NCI-H2029 treated with DMSO at 0.1 percent for 48 hours (cell line): ENCODE measurements at places on chromosomes 5 and 9.

DNA sequence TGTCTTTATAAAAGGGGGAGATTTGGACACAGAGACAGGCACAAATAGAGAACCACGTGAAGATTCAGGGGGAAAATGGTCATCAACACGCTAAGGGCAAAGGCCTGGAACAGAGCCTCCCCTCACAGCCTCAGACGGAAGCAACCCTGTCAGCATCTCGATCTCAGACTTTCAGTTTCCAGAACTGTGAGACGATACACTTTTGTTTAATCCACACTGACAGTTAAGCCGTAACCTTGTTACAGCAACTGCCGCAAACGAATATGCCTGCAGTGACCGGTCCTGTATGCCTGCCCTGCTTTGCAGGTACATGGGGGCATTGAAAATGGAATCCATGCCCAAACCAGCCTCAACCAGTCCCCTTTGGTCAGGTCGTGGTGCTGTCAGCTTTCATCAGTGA, 139.5 kb downstream of the ATPSCKMT start:
- no peak for DNase-seq

GRCh38 chr5:131532031-131532640, 102.9 kb downstream of the RAPGEF6 start:
- peak; percentile 53 for DNase-seq

DNA sequence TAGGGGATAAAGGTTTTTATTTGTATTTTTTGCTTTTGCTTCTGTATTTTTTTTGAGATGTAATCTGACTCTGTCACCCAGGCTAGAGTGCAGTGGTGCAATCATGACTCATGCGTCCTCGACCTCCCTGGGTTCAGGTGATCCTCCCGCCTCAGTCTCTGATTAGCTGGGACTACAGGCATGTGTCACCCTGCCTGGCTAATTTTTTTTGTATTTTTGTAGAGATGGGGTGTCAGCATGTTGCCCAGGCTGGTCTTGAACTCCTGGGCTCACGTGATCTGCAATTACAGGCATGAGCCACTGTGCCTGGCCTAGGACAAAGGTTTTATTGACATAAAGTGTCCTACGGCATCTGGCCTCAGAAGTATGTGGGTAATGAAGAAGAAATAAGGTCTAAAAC, 297.1 kb upstream of the C9orf72 start:
- no peak for DNase-seq

DNA sequence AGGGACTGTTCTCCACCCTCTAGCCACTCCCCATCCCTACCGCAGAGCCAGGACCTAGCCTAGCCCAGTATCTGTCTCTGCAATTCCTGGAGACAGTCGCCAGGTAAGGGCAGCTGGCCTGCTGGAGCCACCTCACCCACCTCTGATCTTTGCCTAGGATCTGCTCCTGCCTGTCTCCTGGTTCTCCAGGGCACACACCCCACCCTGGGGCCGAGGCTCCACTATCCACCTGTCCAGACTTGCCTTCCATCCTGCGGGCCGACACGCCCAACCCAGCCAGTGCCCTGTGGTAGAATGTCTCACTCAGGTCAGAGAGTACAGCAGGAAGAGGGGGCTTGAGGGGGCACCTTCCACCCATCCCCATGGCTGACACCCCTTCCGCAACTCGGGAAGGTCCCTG, 15.7 kb upstream of the AQP7 start:
- no peak for DNase-seq

DNA sequence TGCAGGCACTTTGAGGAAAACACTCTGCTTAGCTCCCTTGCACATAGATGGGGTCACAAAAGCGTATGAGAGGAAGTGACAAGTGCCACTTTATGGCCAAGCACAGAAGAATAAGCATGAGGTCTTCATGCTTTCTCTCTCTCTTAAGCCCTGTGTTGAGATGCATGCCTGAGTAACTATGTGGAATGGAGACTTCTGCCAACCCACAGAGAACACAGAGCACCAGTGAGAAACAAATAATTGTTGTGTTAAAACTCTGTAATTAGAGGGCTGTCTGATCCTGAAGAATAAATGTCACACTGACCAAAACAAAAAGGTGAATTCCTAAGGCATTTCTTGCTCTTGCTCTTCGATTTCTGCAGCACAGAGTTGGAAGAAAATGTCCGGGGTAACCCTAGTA, 488.5 kb downstream of the CTNND2 start:
- DNase-seq = no peak

- no peak for DNase-seq
Measured at GRCh38 chr5:172647352-172648012, 6.4 kb downstream of the NEURL1B start.

GRCh38 chr5:1729641-1730486, 69.8 kb downstream of the MRPL36 start:
- no peak for DNase-seq

DNA sequence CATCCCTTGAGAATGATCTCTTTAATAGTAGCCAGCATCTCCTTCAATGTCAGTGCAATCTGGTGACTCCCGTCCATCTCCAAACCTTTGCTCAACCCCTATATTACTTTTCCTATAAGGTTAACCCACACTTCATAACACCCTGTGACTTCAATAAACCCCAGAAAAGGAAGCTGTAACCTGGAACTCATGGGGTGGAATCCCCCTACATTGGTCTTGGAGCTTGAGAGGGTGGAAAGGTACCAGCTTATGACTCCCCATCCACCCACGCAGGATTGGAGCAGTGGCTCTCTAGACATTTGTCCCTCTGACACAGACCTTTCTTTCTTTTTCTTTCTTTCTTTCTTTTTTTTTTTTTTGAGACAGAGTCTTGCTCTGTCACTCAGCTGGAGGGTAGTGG, 54.7 kb upstream of the ZFR start:
- no peak for DNase-seq

DNA sequence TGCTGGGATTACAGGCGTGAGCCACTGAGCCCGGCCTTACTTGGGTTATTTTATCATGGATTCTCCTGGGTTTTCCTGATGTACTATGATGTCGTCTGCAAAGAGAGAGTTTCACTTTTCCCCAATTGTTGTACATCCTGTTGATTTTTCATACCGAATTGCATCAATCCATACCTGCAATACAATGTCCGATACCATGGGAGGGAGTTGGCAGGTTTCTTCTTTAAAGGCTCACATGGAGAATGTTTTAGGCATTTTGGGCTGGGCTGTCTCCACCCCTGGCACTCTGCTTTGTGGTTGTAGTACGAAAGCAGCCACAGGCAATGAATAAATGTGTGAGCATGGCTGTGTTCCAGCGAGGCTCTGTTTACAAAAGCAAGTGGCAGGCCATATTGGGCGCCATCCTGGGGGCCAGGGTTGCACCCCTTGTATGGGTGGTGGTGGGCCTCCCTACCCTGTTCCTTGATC, 35.1 kb upstream of the EXOC3 start:
- DNase-seq = no peak

- DNase-seq = no peak
Measured at GRCh38 chr9:123426406-123426805, 70.4 kb downstream of the CRB2 start.

- peak; percentile 82 for DNase-seq
Measured at GRCh38 chr5:80184235-80185023, 71.4 kb downstream of the SERINC5 start.

DNA sequence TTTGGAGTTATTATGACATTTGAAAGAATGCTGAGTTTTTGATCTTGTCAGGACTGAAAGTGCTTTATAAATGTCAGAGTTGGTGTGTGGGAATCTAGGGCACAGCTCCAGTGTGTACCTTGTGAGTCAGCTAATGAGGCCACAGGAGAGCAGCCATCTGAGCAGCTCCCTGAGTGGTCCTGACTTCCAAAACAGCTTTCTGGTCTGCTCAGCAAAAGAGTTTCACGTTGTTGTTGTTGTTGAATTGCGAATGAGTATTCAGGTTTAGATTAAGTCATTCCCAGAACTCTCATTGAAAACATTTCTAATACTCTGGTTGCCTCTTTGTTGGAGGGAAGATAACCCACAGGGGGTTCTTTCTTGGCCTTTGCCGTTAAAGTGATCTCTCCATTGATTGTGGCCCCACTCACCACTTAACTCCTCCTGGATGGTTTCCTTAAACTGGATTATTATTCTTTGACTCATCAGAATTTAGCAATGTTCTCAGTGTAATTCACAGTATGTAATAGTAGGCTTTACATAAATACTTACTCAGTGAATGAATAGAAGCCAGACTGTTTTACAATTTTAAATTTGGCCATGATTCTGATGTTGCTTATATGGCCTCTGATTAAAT, 125.1 kb upstream of the SGCD start:
- DNase-seq = no peak

DNA sequence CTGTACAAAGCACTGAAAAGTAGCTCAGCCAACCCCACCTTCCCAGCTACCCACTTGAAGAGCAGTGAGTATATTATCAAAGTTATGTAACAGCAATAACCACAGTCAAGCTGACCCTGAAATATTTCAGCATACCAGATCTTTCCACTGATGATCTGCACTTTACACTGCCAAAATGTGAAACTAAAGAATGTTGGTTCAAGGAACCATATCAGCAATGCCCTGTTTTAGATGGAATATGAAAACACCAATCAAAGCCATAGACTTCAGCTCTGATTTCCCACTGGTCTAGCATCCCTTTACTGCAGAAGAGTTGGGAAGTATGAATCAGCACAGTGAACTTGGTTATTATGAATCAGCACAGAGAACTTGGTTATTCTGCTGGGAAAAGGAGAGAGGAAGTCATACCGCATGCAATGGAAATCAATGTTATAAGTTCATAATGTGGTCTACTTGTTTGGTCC, 20.0 kb downstream of the CEMIP2 start:
- DNase-seq = no peak

DNA sequence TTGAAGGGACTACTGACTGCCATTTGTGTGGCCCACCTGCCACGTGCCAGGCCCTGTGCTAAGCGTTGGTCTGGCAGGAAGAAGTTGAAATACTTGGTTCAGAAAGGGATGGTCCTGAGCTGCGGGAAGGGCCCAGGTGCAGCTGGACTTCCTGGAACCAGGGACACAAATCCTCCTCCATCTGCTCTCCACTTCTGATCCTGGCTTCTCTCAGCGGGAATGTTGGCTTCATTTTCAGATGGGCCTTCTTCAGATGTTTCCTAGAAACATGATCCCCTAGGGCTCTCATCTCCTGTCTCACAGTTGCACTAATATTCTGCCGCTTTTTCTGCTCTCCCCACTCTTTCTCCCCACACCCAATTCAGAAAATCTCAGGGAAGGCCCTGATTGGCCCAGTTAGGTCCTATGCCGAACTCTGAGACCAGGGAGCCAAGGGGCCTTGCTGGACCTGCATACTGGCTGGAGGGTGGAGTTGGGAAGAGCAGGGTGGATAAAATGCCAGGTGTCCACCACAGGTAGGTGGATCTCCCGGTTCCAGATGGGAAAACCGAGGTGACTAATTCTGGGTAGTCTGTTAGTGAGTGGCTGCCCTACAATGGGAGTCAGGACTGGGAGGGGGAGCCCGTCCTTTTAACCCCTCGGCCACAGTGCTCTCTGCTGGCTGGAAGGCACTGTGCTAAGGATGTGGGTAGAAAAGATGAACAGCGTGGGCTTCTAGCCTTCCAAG, 19.4 kb downstream of the PSAT1 start:
- DNase-seq = no peak

- no peak for DNase-seq
Measured at GRCh38 chr5:175201393-175201792, 242.6 kb downstream of the DRD1 start.

DNA sequence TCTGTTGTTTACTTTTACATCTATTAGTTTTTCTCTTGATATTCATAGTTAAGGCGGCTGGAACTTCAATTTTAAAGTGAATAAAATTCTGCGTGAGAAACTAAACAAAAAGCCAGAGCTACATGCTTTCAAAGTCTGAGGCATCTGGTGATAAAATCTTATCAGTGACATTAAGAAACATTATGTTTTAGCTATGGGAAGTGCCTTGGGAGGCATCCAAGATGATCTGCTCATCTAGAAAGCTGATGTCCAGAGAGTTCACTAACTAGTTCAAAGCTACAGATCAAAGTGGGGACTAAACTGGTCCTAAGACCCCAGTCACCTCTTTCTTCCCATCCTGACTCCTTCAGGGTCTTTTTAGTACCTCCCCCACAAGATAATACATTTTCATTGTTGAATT, 37.2 kb downstream of the MRPS27 start:
- DNase-seq = no peak

DNA sequence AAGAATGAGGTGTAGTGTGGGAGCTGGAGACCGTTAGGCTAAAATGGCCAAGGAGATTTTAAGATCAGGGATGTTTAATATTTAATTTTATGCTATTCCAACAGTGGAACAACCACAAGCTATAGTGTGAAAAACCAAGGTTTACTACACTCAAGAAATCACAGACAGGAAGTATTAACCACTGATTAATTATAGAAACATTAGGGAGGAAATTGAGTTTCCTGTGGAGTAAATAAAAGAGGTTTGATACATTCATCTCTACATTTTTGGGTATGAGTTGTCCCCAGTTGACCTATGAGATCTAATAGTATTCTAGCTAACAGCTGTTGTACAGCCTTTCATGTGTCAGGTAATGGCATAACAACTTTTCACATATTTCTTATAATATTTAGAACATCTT, 103.7 kb upstream of the MPDZ start:
- DNase-seq = no peak
